Bone marrow (tissue), 2 donors: ENCODE measurements at places on chromosomes 16 and 17.

- no peak for DNase-seq
Observed at GRCh38 chr17:7610641-7611040, 4.1 kb downstream of the FXR2 start.

DNA sequence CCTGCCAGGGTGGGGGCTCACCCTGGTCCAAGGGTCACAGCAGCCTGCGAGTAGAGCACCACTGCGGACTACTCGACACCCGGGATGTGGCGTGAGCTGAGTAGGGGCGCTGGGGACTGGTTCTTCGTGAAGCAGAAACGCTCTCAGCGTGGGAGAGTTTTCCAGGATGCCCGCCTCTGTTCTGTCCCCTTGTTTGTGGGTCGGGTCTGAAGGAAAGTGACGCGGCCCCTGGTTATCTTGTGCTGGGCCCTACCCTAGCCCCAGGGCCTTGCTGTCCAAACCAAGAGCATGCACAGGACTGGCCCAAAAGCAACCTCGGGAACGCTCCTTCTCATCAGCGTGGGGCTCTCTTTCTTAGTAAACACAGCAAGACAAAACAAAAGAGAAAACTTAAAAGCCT lies 303.3 kb downstream of the IRF8 start:
- DNase-seq = no peak

DNA sequence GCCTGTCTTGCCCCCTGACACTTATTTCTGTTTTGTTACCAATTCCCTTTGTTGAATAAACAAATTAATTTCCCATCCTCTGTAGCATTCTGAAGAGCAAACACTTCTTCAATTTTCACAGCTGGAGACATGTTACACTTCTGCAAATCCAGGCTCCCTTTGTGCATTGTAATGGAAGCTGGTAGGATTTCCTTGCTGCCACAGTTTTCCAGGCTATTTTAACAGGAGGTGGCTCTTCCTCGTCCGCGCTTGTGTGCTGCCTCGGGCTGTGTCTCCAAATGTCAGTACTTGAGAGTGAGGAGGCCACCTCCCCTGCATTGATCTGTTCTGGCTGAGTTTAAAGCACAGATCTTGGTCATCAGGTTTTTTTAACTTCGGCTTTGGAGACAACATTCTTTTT lies 40.0 kb downstream of the SOST start:
- no peak for DNase-seq

- no peak for DNase-seq
Observed at GRCh38 chr17:75059369-75060345, 12.6 kb downstream of the KCTD2 start.

GRCh38 chr16:87780385-87780989 lies 14.7 kb upstream of the KLHDC4 start:
- peak; percentile 21 for DNase-seq

DNA sequence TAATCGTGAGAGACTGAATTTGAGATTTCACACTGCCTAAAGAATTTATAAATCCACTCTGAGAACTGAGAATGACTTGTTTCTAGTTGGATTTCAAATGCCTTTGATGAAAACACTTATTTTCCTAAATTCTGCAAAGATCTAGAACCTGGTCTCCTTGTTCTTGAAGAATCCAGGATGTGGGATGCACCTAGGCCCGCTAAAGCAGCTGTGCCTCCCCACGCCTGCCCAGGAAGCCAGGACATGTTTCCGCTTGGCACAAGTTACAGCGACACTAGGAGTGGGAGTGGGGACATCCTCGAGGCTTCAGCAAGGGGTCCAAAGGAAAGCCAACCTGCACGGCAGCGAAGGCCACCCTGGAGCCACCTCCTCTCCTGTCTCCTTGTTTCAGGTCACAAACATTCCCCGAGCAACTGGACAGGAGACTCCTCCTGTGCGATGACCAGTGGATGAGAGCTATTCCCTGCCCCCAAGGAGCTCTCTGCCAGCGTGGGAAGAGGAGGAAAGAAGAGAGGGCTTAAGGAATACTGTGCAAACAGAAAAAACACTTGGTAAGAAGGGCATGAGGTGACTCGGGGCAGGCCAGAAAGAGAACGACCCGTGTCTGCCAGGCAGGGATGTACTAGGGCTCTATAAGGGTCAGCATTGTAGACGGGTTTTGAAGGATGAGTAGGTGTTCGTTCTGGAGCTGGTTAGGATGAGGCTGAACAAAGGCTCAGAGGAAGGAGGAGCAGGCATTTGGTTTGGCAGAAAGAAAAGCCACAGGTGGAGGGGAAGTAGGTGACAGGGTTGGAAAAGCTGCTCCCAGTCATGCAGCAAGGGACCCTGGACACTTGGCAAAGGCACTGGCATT lies 11.1 kb downstream of the VAC14 start:
- no peak for DNase-seq

- DNase-seq = peak; percentile 93
Observed at GRCh38 chr16:75064403-75065148, 52.0 kb downstream of the LDHD start.

GRCh38 chr16:3674513-3675295 lies 20.2 kb downstream of the DNASE1 start:
- no peak for DNase-seq

DNA sequence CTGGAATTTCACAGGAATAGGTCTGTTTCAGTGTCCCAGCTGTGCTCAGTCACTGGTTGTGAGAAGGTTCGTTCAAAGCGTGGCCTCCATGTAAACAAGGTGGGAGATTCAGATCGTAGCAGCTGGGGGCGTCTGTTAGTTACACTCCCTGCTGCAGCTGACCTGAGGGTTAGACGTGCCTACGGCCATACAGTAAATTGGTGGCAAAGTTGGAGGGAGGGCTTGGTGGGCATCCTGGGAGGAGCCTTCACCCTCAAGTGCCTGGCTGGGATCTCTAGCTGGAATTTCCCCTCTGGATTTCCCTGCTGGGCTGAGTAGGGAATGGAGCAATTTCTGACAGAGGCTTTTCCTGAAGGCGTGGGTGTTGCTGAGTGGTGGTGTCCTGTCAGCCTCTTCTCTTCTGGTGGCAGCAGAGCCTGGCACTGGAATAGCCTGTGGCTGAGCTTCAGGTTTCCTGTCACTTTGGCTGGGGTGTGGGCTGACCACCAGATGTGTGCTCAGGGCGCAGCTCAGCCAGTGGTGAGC lies 6.4 kb downstream of the FCSK start:
- no peak for DNase-seq

DNA sequence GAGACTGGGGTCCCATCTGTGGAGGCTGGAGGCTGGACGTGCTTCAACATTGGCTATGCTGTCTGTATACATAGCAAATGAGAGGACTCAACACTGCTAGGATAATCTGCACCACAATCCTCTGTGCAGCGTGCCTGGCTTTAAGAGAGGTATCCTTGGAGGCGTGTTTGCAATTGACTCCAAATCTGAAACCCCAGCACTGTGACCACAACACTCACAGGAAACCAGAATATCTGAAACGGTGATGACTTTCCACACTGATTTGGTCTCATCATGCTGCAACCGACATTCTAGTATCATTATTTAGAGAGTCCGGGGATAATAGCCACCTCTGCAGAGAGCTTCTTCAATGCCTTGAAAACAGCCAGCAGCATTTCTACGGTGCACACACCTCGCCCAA lies 35.1 kb downstream of the TLE7 start:
- no peak for DNase-seq

- no peak for DNase-seq
Observed at GRCh38 chr17:74274060-74274708, at the start of gene DNAI2. TSS of gene DNAI2 (plus strand) at chr17:74274234. CDS start at chr17:74281818, 7,584 bp downstream.

DNA sequence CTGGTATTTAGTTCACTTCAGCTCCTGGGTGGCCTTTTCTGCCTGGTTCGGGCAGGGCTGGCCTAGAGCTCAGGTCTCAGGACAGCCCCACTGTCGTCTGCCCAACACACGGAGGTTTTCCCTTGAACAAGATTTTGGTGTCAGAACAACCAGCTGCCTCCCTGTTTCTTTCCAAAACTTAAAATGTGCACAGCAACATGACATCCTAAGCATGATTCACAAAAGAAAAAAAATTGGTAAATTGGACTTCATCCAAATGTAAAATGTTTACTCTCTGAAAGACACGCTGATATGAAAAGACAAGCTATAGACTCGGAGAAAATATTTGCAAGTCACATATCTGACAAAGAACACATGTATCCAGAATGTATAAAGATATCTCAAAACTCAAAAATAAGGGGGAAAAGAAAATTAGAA lies 197.8 kb upstream of the CHMP6 start:
- DNase-seq = no peak

DNA sequence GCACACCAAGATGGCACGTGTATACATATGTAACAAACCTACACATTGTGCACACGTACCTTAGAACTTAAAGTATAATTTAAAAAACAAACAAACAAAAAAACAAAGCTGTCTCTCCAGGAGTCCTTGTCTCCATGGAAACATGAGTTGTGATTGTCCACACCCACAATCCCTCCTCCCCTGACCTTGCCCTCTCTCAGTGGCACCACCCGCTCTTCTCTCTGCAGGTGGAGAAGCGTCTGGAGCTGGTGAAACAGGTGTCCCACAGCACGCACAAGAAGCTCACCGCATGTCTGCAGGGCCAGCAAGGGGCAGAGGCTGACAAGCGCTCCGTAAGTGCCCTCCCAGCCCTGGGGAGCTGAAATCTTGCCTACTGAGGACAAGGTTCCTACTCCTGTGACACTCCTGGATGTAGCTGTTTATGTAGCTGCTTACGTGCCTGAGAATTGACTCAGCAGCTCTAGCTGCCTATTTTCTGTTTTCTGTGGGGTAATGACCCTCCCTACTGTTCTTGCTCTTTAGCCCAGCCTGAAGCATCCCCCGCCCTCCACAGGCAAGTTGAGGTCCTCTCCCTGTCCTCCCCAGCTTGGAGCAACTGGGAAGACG lies 107.0 kb downstream of the ARHGAP44 start:
- no peak for DNase-seq

GRCh38 chr17:16040710-16041251 lies 41.2 kb downstream of the TTC19 start:
- DNase-seq = no peak

DNA sequence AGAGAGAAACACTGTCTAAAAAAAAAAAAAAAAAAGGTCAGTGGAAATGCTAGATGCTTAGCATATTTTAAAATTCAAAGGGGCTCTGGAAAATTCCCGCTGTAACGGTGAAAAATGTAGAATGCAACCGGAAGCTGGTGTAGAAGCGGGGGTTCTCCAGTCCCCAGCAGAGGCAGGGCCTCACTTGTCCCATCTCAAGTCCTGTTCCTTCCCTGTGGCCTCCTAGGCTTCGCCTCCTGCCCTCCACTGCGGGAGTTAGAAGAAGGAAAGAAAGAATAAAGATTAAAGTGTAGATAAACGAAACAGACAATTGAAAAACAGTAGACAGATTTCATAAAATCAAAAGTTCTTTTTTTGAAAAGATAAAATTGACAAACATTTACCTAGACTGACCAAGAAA lies 14.8 kb upstream of the ZNF287 start:
- no peak for DNase-seq

DNA sequence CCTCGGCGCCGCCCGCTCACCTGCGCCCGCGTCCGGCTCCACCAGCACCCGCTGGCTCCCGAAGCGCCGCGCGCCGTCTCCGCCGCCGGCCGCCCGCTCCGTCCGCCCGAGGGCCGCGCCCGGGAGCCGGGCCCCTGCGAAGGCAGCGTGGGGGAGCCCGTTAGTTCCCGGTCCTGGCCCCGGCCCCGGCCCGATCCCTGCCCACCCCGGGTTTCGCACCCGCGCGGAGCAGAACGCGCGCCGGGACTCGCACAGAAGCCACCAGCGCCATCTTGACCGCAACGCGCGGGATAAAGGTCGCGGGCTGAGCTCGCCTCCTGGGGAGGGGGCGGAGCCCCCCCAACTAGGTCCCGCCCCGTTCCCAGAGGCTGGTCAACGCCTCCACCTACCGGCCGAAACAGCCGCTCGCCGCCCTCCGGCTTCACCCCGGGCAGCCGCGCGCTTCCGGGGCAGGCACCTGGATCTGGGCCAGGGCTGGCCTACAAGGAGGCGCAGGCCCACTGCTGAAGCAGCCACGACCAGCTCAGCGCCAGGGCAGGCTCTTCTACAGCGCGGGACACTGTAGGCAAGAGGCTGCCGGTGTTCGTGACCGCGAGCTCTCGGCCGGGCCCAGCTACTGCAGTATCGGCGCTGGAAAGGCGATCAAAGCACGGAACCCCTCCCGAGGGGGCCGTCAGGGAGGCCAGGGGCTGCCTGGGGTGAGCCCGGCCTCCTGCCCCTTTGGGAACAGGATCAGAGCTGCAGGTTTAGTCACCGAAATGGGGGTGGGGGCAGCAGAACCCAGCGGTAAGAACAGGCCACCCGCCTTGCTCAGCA lies at the start of gene ECI1:
Gene ECI1 (minus strand): TSS at position 292 of the 816 bp plus-strand sequence. CDS start 21 bp downstream, at position 271.
- peak; percentile 41 for DNase-seq

GRCh38 chr17:44977065-44977464 lies 9.0 kb upstream of the C1QL1 start:
- DNase-seq = no peak

GRCh38 chr17:36918211-36918691 lies 19.0 kb upstream of the LHX1 start:
- DNase-seq = no peak
